ENCODE measurements at places on chromosomes 2 and 18. TPM values are rescaled to one million over a fixed set of nuclear protein-coding genes. Genes with fewer than 3 reads are reported as not detected.

The SH3BP4 gene
- 20.2 TPM for total RNA-seq

The GREB1L gene
- total RNA-seq, result 2.0 TPM

The CCDC121 gene
- total RNA-seq, result 2.6 TPM

The ZNF521 gene
- total RNA-seq, result 130 TPM

The CFAP53 gene
- 0.22 TPM for total RNA-seq

The GRB14 gene
- 1.2 TPM for total RNA-seq

The LINC00305 gene
- 0.20 TPM for total RNA-seq

The TUBB8B gene
- not detected for total RNA-seq

The NDC80 gene
- total RNA-seq, result 3.2 TPM

The ICOS gene
- not detected for total RNA-seq

The CXCR1 gene
- total RNA-seq, result not detected

The MFSD6 gene
- total RNA-seq, result 3.0 TPM

The B3GNT7 gene
- 4.4 TPM for total RNA-seq

The TRIM43 gene
- total RNA-seq, result not detected

The DAW1 gene
- total RNA-seq, result 0.20 TPM

The COL4A3 gene
- total RNA-seq, result not detected

The TOGARAM2 gene
- total RNA-seq, result under 0.01 TPM

The INO80B gene
- total RNA-seq, result 6.3 TPM

The CD207 gene
- total RNA-seq, result under 0.01 TPM

The TUBA3E gene
- not detected for total RNA-seq

The TEX44 gene
- not detected for total RNA-seq

The PXDN gene
- 179 TPM for total RNA-seq

The TSPYL6 gene
- total RNA-seq, result not detected

Data from lung microvascular endothelial cell (primary cell).